ENCODE measurements at places on chromosomes 4 and X. TPM values are rescaled to one million over a fixed set of nuclear protein-coding genes. Genes with fewer than 3 reads are reported as not detected.

Gene CD99
- total RNA-seq: 306 TPM

DNA sequence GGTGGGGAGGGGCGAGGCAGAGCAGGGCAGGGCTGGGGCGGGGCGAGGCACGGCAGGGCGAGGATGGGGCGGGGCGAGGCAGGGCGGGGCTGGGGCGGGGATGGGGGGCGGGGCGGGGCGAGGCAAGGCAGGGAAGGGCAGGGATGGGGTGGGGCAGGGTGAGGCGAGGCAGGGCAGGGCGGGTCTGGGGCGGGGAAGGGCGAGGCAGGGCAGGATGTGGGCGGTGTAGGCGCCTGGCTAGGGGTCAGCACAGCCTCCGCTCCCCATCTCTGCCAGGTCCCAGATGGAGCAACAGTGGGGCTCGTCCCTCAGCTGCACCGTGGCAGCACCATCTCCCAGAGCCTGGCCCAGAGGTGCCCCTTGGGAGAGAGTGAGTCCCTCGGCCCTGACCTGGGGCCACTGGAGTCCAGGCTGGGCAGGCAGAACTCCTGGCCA is 4.2 kb upstream of the SRPK3 start:
- H3K36me3 ChIP-seq: no peaks in the 10 kb centered on the region
- peak; percentile 4 for DNase-seq
- H3K4me1 ChIP-seq: peaks cover 16% of the 10 kb centered on the region

DNA sequence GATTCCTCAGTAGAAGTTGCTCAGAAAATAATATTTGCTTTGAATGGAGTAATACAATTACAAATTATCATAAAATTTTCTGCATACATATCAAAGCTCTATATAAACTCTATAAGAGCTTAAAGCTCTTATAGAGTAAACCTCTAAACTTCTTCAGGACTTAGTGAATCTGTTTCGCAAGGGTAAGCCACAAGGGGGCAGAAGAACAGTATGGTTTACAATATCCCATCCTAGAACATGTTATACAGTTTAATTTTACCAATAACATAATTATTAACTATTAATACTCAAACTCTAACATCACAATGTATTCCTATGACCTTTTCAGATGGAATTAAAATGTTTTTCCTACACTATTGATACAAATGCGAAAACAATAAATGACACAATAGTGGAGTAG is 33.8 kb upstream of the SPANXN1 start:
- no peak overlapping the region for H3K27ac ChIP-seq
- H3K27me3 ChIP-seq: no peaks in the 10 kb centered on the region
- H3K36me3 ChIP-seq: no peaks in the 10 kb centered on the region
- H3K4me3 ChIP-seq: no peak overlapping the region
- DNase-seq: no peak
- no peaks in the 10 kb centered on the region for H3K4me1 ChIP-seq

Gene SPACA5B
- total RNA-seq: not detected

DNA sequence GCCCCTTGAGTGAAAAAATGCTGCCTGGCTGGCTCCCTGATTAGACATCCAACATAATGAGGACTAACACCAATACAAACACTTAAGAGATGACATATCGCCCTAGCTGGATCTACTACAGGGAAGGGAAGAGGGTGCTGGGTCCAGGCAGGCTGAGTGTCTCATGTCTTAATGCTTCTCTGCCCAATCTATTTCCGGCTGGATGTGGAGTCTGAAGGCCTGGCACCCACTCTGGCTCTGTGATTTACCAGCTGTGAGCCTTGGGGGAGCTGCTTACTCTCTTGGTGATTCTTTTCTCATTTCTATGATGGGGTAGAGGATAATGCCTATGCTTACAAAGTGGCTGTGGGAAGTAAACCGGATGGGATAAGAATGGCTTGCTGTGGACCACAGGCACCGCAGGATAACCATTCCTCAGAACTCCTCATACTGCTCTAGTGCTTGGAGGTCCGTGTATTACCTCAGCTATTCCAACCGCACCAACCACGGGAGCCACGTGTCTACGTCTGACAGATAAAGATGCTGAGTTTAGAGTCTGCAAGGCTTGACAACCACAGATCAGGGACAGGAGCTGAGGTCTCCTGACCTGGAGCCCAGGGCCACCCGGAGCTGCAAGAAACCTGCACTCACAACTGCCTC is 161.7 kb downstream of the AFAP1 start:
- H3K4me3 ChIP-seq: peak overlapping the region; percentile 42
- peaks cover 29% of the 10 kb centered on the region for H3K4me1 ChIP-seq
- peaks cover 14% of the 10 kb centered on the region for H3K36me3 ChIP-seq
- no peaks in the 10 kb centered on the region for H3K27me3 ChIP-seq
- no peak for DNase-seq

DNA sequence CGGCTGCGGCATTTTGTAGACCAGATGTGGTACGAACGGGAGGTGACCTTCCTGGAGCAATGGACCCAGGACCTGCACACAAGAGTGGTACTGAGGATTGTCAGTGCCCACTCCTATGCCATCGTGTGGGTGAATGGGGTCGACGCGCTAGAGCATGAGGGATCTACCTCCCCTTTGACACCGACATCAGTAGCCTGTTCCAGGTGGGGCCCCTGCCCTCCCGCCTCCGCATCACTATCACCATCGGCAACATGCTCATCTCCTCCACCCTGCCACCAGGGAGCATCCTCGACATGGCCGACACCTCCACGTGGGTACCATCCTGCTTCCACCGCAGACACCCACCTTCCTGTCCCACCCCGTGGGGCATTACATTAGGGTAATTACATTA is 46.2 kb downstream of the SMARCA5 start:
- H3K27ac ChIP-seq: peak overlapping the region; percentile 70
- DNase-seq: no peak
- peaks cover 17% of the 10 kb centered on the region for H3K4me1 ChIP-seq
- H3K4me3 ChIP-seq: peak overlapping the region; percentile 71

Gene HSFX2
- total RNA-seq: not detected

Gene TMEM144
- 11.4 TPM for total RNA-seq

Gene ZNF275
- 6.4 TPM for total RNA-seq

DNA sequence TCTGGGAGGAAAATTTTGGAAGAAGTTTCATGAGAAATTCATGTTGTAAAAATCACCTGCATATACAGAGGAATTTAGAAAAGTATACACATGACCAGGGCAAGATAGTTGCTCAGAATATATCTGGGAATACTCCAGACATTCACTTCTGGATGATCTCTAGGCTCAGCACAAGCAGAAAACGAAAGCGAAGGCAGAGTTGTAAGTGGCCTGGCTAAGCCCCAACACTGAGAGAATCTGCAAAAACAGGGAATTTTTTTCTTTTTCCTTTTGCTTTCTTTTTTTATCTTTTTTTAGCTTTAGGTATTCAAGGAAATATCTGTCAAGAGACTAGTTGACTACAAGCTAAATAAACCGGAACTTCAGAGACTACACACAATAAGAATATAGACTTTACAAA is 207.2 kb downstream of the FGF13 start:
- H3K4me1 ChIP-seq: no peaks in the 10 kb centered on the region
- H3K27me3 ChIP-seq: no peaks in the 10 kb centered on the region
- H3K27ac ChIP-seq: no peak overlapping the region

GRCh38 chr4:37241647-37242046 is 2.9 kb upstream of the NWD2 start:
- H3K36me3 ChIP-seq: no peaks in the 10 kb centered on the region
- peaks cover 9% of the 10 kb centered on the region for H3K4me1 ChIP-seq
- no peak overlapping the region for H3K27ac ChIP-seq

- H3K27me3 ChIP-seq: no peaks in the 10 kb centered on the region
- H3K27ac ChIP-seq: no peak overlapping the region
- H3K4me3 ChIP-seq: no peak overlapping the region
- no peaks in the 10 kb centered on the region for H3K36me3 ChIP-seq
Measured at GRCh38 chr4:74549936-74550335, 105.0 kb downstream of the AREG start.

Gene CSAG3
- not detected for total RNA-seq

GRCh38 chr4:81421346-81422218 is 50.1 kb downstream of the RASGEF1B start:
- no peak overlapping the region for H3K27ac ChIP-seq
- H3K27me3 ChIP-seq: no peaks in the 10 kb centered on the region
- H3K36me3 ChIP-seq: peaks cover 2% of the 10 kb centered on the region
- no peak for DNase-seq
- H3K4me1 ChIP-seq: no peaks in the 10 kb centered on the region

- H3K27ac ChIP-seq: no peak overlapping the region
- H3K27me3 ChIP-seq: no peaks in the 10 kb centered on the region
- H3K4me1 ChIP-seq: no peaks in the 10 kb centered on the region
- no peak for DNase-seq
Measured at GRCh38 chrX:128518508-128518907, 466.3 kb upstream of the ACTRT1 start.
